PC-3 (cell line): ENCODE measurements at places on chromosomes 3 and 15. TPM values are rescaled to one million over a fixed set of nuclear protein-coding genes. Genes with fewer than 3 reads are reported as not detected.

- DNase-seq, result no peak
Observed at GRCh38 chr3:126784254-126784653, 80.2 kb downstream of the CHCHD6 start.

The BNC1 gene
- total RNA-seq, result 0.92 and 2.4 TPM in 2 replicates

GRCh38 chr3:196813903-196814302, 53.8 kb upstream of the SENP5 start:
- DNase-seq, result peak; percentile 44

- no peak for DNase-seq
Observed at GRCh38 chr3:48345946-48346572, 12.6 kb upstream of the SPINK8 start.

DNA sequence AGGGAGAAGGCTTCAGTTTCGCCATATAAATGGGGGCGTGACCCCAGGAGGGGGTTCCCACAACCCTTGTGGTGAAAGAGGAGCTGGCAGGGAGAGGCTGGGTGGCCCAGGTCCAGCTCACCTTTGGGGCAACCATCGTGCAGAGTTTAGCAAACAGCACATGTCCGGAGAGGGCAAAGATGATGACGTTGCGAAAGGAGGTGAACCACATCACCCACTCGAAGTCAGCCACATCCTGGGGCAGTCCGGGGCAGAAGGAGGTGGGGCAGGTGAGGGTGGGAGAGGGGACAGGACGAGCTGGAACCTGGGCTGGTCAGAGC, 3.7 kb downstream of the HHATL start:
- no peak for DNase-seq

GRCh38 chr3:84077479-84077878, 881.3 kb upstream of the CADM2 start:
- DNase-seq, result peak; percentile 32

The UPK1B gene
- total RNA-seq, result 0.04 TPM in 1 of 2 replicates, not detected in the other

GRCh38 chr15:45205192-45205591, 17.4 kb upstream of the SHF start:
- peak; percentile 86 for DNase-seq

DNA sequence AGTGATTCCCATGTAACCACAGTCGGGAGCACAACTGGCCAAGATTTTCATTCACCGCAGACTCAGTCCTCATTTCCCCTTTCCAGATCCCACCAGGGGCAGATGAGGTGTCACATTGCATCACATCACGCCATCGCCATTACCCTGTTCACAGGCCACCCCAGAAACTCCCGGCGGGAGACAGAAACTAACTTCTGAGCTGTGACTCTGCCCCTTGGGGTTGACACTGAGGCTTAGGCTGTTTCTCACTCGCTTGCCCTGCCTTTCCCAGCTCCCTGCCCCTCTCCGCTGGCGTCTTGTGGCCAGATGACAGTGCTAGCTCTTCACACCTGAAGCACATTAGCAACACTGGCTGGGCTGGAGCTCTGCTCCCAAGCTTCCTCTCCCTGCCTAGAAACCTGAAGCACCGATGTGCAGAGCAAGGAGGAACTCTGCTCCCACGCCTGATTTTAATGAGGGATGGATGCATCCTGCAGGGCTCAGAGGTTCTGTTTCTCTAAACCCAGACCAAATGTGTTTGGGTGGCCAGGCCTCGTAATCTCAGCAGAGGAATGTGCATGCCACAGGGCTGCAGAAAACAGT, 88.8 kb upstream of the CTDSPL start:
- no peak for DNase-seq

DNA sequence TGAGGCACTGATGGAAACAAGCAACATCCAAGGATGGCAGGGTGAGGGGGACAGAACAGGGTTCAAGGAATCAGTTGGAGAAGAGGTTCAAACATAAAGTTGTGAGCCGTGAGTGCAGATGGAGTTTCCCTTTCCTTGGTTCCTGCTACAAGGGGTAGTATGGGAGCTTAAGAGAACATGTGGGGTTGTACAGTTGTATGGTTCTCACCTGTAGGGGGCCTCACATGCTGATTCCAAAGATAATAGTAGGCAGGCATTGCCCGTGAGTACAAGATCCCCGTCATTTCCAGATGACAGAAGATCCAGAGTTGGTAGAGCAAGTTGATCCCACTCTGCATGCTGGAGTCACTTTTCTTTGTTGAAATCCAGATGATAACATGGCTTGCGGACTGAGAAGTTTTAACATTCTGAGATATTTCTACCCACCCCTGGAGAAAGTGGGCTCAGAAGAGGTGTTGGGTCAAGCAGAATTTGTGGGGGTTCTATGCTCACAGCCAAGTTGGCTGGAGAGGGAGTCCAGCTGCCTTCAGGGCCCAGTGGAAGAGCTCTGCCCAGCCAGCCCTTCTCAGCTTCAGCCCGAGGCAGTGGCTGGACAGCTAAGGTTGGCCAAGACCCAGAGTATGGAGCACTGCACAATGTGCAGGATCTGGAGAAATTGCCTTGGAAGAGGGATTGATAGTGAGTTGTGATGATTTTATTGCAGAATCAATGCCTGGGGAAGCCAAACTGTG, 141.8 kb downstream of the THSD4 start:
- no peak for DNase-seq

DNA sequence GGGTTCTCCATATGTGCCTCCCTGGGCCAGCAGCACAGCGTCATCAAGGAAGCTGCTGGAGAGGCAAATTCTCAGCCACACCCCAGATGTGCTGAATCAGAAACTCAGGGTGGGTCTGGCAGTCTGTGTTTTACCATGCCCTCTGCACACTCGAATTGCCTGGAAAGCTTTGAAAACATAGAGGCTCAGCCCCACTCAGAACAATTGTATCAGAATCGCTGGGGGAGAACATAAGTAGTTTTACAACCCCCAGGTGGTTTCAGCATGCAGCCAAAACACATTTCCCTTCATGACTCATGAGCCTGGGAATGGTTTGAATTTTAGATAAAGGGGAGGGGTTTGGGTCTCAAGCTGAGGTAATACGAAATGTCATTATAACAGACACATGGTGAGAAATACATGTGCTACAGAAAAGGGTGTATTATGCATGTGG, 9.6 kb downstream of the TGM4 start:
- DNase-seq, result peak; percentile 99

GRCh38 chr15:69265347-69265955, 33.3 kb upstream of the PAQR5 start:
- peak; percentile 58 for DNase-seq

- no peak for DNase-seq
Observed at GRCh38 chr3:191263365-191263764, 64.3 kb downstream of the OSTN start.

DNA sequence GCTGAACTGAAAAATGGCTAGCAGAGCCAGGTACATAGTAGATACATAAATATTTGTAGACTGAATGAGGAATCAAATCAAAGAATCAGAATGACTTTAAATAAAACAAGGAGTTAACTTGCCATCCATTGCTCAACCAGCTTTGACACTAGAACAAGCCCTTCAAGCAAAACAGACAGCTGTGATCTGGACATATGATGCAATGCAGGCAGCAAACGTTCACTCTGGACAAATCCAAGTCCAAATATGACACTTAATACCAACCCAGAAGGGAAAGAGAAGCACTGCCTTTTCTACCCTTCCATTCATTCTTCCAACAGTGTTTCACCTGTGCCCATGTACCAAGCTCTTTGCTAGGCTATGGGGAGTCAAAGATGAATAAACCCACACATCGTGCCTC, 4.5 kb downstream of the THRB start:
- DNase-seq, result no peak

GRCh38 chr3:113261626-113262303, 50.4 kb downstream of the BOC start:
- DNase-seq, result no peak

DNA sequence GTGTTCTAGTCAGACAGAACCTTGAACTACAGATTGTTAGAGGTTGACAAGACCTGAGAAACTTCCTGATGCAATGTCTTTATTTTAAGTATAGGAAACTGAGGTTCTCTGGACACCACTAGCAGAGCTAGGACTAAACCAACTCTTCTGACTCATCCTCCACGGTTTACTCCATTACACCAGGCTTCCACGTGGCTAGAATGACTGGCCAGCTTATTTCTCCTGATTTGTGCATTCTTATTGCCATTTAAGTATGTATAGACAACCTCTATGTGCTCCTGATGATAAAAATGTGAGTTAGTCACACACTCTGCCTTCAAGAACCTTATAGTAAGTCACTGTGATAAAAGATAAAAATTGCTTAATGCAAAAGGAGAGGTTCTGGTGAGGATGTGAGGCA, 182.7 kb downstream of the MEX3B start:
- DNase-seq, result no peak

The CPLX3 gene
- total RNA-seq, result not detected in 2 replicates

GRCh38 chr3:118744186-118744585, 290.5 kb downstream of the IGSF11 start:
- DNase-seq, result no peak

GRCh38 chr3:42472555-42472954, 29.9 kb upstream of the VIPR1 start:
- no peak for DNase-seq

The TRPC1 gene
- total RNA-seq, result 1.7 and 1.9 TPM in 2 replicates

- peak; percentile 13 for DNase-seq
Observed at GRCh38 chr15:43218908-43219706, 1.7 kb downstream of the EPB42 start.

DNA sequence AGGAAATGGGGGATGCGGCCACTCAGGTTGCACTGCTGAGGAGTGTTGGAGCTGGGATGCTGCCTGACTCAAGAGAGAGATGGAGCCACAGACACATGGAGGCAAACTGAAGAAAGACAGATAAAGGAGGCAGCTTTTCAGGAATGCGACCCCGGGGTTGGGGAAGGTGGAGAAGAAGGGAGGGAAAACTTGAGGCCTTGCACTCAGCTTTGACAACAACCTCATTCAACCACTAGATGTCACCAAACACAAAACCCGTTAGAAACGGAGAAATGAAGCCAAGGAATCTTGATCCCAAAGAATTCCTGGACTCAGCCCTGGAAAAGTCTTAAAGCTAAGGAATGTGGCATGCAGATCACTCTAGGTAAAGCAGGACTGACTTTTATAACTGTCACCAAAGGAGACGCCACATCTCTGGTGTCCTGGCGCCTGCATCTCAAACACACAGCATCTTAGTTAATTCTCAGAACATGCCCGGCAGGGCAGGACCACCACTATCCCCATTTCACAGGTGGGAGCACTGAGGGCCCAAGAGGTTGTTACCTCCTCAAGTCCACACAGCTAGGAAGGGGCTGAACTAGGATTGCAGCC, 59.6 kb upstream of the LMCD1 start:
- DNase-seq, result peak; percentile 84

- no peak for DNase-seq
Observed at GRCh38 chr3:14344351-14344750, 58.1 kb upstream of the SLC6A6 start.

GRCh38 chr15:76553564-76553963, 217.0 kb downstream of the ISL2 start:
- no peak for DNase-seq

GRCh38 chr3:109731639-109732473, 394.5 kb upstream of the DPPA4 start:
- DNase-seq, result peak; percentile 84
